ENCODE measurements at places on chromosomes 2 and 18. TPM values are rescaled to one million over a fixed set of nuclear protein-coding genes. Genes with fewer than 3 reads are reported as not detected.

Gene AMER3
- 0.09 TPM for total RNA-seq

Gene BOLA3
- 36.4 TPM for total RNA-seq

- no peak for DNase-seq
Measured at GRCh38 chr2:173419506-173419905, 64.8 kb downstream of the CDCA7 start.

Gene C2orf66
- not detected for total RNA-seq

GRCh38 chr2:216520112-216520511 is 21.5 kb downstream of the RPL37A start:
- DNase-seq, result no peak

Gene GRHL1
- 13.6 TPM for total RNA-seq

DNA sequence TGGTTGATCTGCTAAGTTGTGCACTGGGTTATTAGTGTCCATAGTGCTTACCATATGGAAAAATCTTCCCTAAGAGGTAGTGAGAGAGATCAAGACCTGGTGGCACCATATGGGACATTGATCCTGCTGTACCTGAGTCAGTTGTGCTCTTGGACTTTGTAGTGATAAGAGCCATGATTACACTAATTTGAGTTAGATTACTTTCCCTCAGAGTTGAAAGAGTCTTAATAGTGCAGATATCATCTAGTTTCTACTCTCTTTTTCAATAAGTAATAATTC is 114.2 kb downstream of the KCNE4 start:
- DNase-seq, result no peak

Gene CNNM3
- 21.7 TPM for total RNA-seq

Gene ARHGAP25
- 26.1 TPM for total RNA-seq

DNA sequence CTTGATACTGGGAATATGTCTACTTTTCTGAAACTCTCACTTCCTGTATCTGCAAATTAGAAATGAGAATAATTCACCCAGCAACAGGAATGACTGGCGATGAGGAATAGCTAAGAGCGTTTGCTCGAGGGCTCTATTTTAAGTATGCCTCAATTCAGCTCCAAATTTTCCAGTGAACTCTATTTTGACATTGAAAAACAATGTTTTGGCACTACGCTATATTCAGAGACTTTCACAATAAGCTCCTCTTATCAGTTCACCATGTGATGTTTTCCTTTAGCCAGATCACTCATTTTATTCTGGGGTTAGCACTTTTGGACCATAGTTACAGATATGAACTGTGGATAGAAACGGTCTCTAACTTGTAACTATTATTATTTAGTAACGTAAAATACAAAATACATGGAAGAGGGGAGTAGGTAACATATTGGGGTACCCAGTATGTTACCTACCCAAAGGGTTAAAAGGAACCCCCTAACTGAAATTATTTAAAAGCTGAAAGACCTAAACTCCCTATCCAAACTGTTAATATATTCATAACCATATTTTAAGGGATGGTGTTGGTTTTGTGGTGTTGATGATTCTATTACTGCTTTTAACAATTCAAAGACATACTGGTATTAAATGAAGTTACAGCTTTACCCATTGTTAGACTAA is 28.1 kb downstream of the SLC40A1 start:
- DNase-seq, result peak; percentile 91

DNA sequence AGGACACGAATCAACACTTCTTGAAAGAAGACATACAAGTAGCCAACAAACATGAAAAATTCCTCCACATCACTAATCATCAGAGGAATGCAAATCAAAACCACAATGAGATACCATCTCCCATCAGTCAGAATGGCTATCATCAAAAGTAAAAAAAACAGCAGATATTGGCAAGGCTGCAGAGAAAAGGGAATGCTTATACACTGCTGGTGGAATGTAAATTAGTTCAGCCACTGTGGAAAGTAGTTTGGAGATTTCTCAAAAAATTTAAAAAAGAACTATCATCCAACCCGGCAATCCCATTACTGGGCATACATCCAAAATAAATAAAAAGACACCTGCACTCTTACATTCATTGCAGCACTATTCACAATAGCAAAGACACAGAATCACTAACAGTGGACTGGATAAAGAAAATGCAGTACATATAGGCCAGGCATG is 78.7 kb downstream of the GRB14 start:
- DNase-seq, result no peak

Gene SKOR2
- total RNA-seq, result not detected

Gene IL36A
- not detected for total RNA-seq

DNA sequence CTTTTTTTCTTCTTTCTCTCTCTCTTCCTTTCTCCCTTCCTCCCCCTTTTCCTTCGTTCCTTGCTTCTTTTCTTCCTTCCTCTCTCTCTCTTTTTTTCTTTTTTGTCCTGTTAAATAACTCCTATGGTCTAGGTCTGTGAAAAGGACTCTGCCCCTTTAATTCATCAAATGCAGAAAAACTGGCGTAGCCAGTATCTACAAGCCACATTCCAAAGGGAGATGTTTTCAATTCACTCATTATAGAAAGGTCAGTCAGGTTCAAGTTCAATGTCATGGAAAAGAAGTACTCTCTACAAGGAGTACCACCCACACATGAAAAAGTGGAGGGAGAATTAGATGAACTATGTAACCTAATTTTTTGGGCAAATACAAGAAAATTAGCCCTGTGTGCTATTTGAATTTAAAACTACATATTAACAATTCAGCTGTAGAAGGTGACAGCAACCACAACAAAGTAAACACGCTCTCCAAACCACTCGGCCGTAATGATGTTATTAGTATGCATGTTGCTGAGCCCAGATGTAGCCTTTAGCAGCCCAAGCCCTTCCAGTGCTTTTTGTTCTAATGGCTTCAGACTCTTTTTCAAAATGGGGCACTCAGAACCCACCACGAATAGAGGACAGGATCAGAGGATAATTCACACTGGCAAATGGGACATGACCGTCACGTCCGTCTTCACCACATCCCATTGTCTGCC is 735.4 kb upstream of the FANCL start:
- DNase-seq, result no peak

Gene RAB6C
- total RNA-seq, result not detected

Gene TFCP2L1
- total RNA-seq, result 2.8 TPM

Gene SFTPB
- total RNA-seq, result 6,615 TPM

Gene AOX1
- total RNA-seq, result 10.1 TPM

All from lung (tissue), 17 donors.